Stimulated activated CD4-positive, alpha-beta T cell treated with anti-CD3 and anti-CD28 coated beads, TNF-alpha, amount 100 ng/mL, for 24 hours (primary cell): ENCODE measurements at places on chromosomes 13 and 19.

DNA sequence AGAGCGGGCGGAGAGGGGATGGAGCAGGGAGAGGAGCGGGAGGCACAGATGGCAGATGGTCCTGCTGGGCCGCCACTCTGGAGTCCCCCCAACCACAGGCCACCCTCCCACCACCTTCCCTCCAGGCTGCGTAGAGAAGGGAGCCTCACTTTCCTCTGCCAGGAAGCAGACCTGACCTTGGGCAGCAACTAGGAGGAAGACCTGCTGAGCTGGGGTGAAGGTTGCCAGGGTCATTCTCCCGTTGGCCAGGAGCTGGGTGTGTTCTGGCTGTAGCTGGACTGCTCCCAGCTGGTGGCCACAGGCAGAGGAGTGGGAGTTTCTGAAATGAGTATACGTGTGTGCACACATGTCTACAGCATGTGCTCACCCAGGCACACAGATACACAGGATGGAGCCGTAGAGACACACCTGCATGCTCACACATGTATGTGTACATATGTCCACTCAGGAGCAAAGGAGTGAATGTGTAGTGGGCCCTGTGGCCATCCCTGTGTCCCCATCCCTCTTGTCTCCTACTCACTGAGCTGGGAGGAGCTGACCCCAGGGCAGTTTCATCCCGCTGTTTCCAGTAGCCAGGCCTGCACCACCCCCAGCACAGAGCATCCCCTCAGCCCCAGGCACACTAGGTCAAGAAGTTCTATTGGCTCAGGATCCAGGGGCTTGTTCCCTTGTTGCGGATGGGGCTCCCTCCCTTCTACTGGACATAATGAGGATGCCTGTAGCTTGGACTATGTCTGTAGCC, 53.0 kb downstream of the CHST8 start:
- DNase-seq: no peak

GRCh38 chr19:16139752-16140151, 3.7 kb upstream of the HSH2D start:
- no peak for DNase-seq

GRCh38 chr13:34216256-34216655, 398.3 kb downstream of the RFC3 start:
- no peak for DNase-seq

- no peak for DNase-seq
These were observed 8.2 kb downstream of the LAMP1 start for GRCh38 chr13:113305208-113305607.

DNA sequence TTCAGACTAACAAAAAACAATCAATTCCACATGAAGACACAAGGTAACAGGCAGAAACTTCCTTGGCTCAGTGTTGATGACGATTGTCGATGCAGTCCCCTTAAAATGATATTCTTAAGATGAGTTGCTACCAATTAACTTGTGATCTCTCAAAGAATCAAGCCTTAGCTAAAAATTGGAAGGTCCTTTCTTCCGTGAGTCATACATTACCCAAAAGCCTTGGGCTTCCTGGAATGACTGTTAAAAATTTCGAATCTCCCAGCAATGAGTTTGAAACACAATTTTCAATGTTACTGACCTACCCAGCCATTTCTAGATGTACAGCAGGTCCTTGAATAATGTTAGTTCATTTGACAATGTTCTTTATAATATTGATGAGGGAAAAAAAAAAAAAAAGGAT, 28.0 kb upstream of the RB1 start:
- no peak for DNase-seq

GRCh38 chr19:17471410-17472125, 1.2 kb downstream of the SLC27A1 start:
- no peak for DNase-seq

DNA sequence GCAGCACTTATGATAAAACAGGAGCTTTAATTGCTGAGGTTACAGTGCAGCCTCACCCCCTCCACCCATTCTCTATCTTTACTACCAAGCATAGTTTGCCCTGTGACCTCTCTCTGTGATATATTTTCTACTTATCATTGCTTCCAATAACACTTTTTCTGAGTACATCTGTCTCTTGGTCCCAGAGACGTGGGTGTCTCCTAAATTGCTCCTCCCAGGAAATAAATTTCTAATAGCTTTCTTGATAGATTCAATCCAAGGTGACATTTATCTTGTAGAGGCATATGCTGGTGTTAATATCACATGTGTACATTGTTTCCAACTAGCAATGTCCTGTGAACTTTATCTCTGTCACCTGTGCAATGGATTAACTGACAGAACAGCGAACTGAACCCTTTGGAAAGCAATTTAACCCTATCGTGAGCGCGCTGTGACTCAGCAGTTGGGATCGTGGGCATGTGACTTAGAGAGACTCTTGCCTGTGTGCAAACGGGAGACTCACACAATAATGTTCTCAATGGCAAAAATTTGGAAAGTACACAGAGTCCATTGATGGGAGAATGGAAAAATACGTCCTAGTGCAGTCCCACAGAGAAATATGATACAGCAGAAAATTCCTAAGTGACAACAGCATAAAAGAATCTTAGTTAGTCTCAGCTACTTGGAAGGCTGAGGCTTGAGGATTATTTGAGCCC, 7.0 kb upstream of the MAP2K2 start:
- no peak for DNase-seq

DNA sequence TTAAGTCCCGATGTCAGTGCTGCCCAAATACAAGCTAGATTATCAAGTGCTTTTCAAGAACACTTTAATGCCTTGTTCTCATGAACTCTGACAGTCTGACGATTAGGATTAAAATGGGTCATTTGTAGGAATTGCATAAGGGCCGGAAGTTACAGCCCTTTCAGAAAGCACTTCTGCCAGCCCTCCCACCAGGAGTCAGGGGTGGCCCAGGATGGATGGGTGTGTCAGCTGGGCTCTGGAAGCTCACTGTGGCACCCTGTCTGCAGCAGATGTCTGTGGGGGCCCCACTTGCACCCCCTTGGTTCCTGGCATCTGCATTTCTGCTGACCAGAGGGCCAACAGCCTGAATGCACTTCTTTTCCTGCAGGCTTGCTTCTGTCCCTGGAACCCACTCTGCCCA, 712.7 kb downstream of the UQCRFS1 start:
- no peak for DNase-seq

DNA sequence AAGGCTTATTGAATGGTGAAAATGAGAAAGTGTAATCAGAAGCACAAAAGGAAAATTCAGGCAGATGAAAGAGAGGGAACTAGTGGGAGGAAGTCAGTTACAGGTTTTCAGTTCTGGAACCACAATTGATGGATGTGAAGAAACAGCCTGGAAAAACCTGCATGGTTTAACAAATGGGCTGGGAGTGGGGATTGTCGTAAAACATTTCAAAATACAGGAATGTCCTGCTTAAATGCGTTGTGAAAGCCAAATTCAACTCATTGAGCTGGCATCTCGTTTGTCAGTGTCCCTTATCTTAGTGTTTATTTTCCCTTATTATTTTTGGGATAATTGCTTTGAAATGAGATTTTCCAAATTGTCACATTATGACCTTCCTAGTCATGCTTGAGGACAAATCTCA, 106.5 kb upstream of the RFC3 start:
- no peak for DNase-seq

GRCh38 chr19:14577885-14578427, 4.9 kb upstream of the CLEC17A start:
- DNase-seq: peak; percentile 10

GRCh38 chr19:29612801-29613595, 6.9 kb downstream of the POP4 start:
- no peak for DNase-seq

DNA sequence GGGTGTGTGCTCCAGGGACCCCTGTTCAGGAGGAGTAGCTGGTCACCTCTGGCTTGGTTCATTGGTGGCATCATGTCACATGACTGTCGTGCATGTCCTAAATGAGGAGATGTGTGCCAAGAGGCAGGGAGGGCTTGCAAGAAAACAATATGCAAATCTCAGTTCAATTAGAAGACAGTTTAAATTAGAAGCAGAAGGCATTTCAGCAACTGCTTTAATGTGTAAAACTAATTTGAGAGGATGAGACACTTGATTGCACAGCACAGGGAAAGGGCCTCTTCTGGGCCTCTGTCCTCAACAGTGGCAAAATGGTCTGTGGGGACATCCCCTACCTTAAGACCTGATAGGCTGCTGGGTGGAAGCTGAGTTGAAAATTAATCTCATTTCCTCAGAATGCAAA, 54.6 kb downstream of the SPATA13 start:
- DNase-seq: no peak

GRCh38 chr19:15236886-15237285, 4.6 kb upstream of the EPHX3 start:
- no peak for DNase-seq

DNA sequence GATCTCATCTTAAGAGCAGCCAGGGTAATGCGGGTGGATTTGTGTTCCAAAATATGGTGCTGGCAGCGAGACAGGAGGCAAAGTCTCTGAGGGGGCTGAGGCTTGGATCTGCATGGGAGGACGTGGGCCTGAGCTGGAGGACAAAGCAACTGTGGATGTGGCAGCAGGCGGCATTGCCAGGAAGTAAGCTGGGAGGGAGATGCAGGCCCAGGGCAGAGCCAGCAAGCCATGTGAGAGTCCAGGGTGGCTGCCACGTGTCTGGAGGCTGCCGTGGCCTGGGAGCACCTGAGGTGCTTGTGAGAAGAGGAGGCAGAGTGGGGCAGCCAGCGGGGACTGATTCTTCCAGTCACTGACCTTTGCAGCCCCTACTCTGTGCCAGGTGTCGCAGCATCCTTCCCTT, 52.0 kb downstream of the DPF1 start:
- no peak for DNase-seq

- DNase-seq: no peak
These were observed 14.6 kb upstream of the SERPINE3 start for GRCh38 chr13:51324714-51325420.

- DNase-seq: no peak
These were observed 1.0 kb upstream of the TYROBP start for GRCh38 chr19:35908973-35909683.

- no peak for DNase-seq
These were observed at the start of gene SPACA7 for GRCh38 chr13:112376050-112376681. TSS of gene SPACA7 (plus strand) at chr13:112376355. CDS start at chr13:112376386, 31 bp downstream.

DNA sequence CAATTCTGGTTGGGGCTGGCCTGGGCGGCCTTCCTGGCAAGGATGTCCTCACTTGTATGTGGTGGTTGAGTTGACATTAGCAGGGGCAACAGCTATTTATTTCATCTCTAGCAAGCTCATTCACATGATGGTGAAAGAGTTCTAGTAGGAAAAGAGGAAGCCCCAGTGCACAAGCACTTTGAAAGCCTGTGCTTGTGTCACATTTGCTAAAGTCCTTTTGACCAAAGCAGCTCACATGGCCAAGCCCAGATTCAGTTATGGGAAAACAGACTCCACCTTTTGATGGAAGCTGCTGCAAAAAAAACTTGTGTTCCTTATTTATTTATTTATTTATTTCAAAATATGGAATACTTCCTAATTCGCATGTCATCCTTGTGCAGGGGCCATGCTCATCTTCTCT, 17.2 kb downstream of the GTF2F2 start:
- DNase-seq: no peak

- no peak for DNase-seq
These were observed 96.7 kb downstream of the GJA3 start for GRCh38 chr13:20064128-20064527.

GRCh38 chr13:51828730-51829567, 16.0 kb downstream of the TMEM272 start:
- no peak for DNase-seq

DNA sequence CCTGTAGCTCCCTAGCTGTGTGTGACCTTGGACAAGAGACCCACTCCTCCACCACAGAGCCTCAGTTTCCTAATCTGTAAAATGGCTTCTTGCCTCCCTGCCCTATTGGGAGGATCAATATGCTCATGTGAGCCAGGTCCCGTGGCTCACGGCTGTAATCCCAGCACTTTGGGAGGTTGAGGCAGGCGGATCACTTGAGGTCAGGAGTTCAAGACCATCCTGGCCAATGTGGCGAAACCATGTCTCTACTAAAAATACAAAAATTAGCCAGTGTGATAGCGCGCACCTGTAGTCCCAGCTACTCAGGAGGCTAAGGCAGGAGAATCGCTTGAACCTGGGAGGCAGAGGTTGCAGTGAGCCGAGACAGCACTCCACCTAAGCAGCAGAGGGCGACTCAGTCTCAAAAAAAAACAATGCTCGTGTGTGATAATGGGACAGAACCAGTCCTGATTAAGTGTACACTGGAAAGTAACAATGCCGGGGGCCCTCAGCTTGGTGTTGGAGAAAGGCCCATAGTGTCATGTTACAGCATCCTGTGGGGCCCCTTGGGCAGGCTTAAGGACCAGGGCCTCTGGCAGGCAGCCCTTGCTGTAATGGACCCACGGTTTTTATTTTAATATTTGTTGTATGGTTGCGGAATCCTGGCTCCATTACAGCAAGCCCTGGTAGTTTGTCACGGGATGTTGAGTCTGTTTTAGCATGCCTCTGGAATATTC, 6.8 kb downstream of the RPS11 start:
- DNase-seq: no peak

- DNase-seq: no peak
These were observed 28.1 kb upstream of the GTF3A start for GRCh38 chr13:27396252-27396846.

DNA sequence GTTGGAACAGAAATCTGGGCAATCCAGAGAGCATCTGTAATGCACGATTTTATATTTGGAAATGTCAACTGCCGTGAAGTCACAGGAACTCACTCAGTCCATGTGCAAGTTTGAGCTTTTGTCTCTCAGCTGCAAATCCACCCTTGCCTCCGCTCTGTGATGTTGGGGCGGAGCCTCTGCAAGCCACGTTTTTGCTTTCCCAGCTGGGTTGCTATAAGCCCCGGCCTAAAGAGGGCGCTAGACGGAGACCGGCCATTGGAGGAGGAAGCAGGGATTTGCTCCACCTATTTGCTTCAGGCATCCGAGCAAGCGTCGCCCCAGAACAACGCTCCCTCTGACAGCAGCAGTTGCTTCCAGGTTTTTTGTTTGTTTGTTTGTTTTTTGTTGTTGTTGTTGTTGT, 56.2 kb downstream of the TRPM4 start:
- DNase-seq: no peak

DNA sequence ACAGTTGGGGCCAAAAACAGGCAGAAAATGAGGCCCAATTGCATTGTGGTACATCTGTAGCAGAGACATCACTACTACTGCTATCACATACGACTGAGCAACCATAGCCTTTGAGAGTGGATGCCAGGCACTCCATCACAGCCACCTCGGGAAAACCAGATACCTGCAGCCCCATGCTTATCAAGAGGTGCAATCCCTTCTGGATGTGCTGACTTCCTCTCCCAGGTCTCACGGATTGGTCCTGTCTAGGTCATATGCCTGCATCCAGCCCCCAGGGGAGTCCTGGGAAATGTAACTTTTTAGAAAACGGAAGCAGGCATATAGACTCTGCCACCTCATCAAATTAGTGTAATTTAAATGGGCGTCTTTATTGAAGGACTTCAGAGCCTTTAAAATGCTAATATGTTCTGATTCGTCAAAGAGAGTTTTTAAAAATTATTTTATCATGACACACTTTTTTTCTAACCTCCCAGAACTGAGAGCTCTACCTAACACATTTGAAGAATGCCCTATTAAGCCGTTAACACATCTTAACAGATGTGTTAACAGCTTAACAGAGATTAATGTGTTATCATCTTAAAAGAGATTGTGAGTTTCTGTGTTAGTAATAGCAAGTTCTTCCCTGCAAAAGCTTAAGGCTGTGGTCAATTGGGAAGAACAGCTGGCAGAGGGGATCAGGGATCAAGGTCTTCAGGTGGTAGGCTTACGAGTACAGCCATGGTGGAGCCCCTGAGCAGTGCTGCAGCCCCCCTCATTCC, 63.9 kb downstream of the DLEU7 start:
- no peak for DNase-seq

GRCh38 chr19:46791944-46792343, 3.5 kb upstream of the SLC1A5 start:
- DNase-seq: no peak

- DNase-seq: no peak
These were observed 17.1 kb downstream of the NUMBL start for GRCh38 chr19:40673397-40673796.

- no peak for DNase-seq
These were observed 699.4 kb downstream of the SLITRK1 start for GRCh38 chr13:83182845-83183244.
